ENCODE measurements at places on chromosomes 5 and 9.

- no peak for DNase-seq
Measured at GRCh38 chr9:91214086-91214485, 147.6 kb downstream of the AUH start.

GRCh38 chr9:6247266-6247665 lies 31.7 kb downstream of the IL33 start:
- no peak for DNase-seq

DNA sequence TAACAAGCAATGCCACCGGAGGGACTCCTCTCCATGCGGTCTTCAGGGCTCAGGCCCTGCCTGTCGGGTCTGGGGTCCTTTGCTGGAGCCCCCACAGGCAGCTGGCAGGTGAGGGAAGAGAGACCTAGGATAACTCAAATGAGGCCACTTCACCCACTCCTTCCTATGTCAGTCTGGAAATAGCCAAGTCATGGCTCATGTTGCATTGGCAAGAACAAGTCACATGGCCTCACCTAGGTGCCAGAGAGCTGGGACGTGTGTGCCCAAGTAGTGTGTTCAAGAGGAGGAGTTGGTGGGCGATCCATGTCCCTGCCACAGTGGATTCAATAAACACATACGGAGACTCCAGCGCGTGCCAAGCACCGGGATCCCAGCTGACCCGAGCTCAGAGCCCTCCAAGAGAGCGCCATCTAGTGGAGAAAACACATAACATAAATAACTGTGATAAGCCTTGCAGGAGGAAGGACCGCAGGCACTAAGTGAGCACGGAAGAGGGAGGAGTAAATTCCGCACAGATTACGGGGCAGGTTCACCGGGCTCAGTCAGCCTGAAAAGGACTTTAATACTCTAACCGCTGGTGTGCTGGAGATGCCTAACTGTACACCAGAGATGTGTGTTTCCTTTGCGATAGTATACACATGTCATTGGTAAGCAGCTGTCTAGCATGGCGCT lies 580.8 kb downstream of the CCDC171 start:
- DNase-seq = peak; percentile 44

GRCh38 chr9:72843520-72844439 lies 109.1 kb downstream of the ALDH1A1 start:
- no peak for DNase-seq

DNA sequence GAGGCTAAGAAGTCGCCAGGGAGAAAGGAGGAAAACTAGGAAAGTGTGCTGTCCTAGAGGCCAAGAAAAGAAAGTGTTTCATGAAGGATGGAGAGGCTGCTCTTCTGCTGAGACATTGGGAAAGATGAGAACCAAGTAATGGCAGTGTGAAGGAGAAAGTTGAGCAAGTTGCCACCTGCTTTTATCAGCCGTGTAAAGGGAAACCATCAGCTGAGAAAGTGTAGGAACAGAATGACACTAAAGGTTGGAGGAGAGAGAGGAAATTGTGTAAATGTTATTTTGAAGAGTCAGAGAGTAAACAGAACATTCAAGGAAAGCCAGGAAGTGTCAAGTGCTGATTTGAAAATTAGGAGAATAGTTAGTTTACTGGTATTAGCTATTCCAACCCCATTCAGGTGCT lies 125.0 kb downstream of the CEMIP2 start:
- no peak for DNase-seq

DNA sequence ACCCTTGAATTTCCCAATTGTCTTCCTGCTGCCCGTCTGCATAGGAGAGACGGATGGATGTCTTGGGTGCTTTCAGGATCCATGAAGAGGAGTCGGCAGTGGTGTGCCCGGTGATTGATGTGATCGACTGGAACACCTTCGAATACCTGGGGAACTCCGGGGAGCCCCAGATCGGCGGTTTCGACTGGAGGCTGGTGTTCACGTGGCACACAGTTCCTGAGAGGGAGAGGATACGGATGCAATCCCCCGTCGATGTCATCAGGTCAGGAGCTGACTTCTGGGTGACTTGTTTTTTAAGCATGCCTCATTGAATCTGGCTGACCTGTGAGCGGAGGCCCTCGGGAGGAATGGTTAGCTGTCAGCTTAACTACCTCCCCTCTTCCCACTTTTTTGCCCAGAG lies 24.2 kb downstream of the GALNT12 start:
- no peak for DNase-seq

GRCh38 chr5:79111960-79112702 lies 522 bp downstream of the BHMT start:
- DNase-seq = no peak
